ENCODE measurements at places on chromosomes 1 and 21.

- no peak for DNase-seq
Measured at GRCh38 chr1:241357366-241358340, 648 bp upstream of the RGS7 start.

DNA sequence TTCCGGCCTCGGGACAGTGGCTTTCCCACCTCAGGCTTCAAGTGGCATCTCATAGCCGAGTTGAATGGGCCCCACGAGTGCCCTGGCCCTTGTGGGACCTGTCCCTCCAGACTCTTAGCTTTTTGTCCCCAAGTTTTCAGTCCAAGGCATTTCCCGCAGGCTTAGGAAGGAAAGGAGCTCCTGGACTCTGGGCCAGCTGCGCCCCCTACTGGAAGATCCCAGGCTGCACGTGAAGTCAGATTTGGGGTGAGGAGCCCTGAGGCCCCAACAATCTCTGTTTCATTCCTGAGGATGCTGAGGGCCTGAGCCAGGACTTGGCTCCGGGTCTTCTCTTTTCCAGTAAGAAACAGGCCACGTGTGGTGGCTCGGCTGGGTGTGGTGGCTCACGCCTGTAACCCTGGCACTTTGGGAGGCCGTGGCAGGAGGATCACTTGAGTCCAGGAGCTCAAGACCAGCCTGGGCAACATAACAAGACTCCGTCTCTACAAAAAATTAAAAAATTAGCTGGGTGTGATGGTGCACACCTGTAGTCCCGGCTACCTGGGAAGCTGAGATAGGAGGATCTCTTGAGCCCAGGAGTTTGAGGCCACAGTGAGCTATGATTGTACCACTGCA, 67.4 kb downstream of the ARHGEF10L start:
- DNase-seq: peak; percentile 84

DNA sequence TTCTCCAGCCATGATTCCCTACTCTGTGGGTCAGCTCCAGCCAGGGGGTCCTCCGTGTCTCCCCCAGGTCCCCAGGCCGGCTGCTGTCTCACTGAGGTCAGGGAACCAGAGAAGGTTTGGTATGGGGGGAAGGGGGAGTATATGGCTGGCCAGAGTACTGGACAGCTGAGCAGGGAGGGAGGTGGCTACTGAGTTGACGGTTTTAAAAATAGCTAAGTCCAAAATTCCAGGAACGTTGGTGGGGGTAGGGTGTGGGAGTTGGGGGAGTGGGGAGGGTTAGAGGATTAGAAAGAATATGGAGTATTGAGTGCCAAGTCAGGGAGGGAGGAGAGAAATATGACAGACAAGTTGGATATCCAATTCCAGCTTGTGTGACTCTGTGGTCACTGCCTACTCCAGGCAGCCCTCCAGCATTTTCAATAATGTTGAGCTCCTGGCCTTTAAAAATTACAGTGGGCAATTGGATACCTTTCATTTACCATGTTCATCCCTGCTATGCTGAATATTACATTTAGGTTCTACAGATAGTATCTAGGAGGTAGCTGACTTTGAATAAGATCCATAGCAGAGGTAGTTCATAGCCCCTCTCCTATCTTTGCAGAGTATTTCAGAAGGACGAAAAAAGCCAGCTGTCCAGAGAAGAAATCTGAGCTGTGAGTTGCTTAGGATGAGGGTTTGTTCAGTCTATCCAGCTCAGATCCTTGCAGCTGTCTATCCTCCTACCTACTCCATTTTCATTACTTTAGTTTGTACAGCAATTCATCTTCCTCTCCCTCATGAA, at the start of gene HJV:
HJV (minus strand) TSS at position 114 of the 781 bp plus-strand sequence. CDS start 1,504 bp downstream, outside the sequence.
- no peak for DNase-seq

- no peak for DNase-seq
Measured at GRCh38 chr1:22739648-22740385, 29.2 kb downstream of the EPHB2 start.

- no peak for DNase-seq
Measured at GRCh38 chr1:91844862-91845528, 41.0 kb downstream of the TGFBR3 start.

GRCh38 chr1:81635816-81636215, 164.9 kb upstream of the ADGRL2 start:
- DNase-seq: no peak

GRCh38 chr1:234536741-234537140, 57.8 kb upstream of the TARBP1 start:
- no peak for DNase-seq

DNA sequence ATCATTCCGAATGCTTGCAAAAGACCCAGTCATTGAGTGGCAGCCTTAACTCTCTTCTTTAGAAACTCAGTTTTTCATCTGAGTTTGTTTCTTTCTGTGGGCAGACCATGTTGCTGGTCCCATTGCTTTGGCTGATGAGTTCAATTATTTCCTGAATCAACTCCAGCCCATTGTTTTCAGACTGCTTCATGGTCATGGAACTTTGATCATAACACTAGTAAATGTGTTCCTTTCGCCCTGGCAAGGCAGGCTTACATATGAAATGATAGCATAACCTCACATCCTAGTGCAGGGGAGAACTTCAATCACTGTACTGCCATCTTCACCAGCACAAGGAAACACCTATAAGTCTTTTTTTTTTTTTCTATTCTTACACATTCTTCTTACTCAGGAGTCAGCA, 50.0 kb upstream of the DUSP10 start:
- DNase-seq: no peak

DNA sequence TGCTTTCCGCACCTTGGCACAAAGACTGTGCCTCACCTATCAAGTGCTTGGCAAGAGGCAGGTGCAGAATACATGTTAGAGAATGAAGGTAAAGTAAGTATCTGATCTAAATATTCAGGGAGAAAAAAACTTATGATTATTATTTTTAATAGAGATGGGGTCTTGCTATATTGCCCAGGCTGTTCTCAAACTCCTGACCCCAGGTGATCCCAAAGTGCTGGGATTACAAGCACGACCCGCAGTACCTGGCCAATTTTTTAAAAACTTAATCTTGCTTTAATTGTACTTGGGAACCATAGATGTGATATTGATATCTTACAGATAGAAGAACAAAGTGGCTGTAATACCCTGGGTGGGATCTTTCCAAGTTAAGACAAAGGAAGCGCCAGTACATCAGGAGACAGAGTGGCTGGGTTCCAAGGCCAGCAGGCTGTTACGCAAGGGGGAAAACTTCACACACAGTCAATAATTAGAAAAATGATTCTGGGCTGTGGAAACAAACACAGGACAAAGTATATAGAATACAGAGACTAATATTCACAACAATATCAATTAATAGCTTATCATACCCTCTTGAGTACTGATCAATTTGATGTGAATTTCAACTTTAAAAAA, 58.6 kb upstream of the ATP1A1 start:
- DNase-seq: no peak

GRCh38 chr1:20411196-20411980, 74.6 kb downstream of the CAMK2N1 start:
- DNase-seq: no peak

DNA sequence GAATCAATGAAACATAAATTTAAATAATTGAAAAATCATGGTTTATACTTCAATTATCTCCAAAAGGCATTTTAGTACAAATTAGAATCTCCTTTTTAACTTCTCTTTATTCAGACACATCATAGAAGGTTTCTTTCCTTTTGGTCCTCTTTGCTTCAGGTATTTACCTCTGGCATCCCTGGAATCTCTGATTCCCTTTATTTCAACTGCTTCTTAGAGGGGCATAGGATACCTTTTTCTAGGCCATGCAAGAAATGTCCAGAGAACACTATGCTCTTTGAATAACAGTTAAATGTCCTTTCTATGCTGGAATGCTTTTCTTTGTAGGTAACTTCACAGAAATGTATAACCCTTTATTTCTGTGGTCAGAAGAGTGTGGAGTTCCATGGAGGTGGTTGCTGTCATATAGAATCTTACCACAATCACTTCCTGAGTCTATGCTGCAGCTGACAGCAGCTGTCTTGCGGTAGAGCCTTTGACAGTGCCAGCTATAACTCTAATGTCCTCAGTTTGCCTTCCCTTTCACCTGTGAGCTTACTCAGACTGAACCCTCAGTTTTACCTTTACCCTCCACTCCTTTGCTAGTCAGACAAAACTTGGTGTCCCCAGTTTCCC, 8.6 kb downstream of the LAMC2 start:
- DNase-seq: no peak

GRCh38 chr1:60759291-60759690, 323.1 kb upstream of the NFIA start:
- DNase-seq: no peak

GRCh38 chr1:199067483-199067882, 428.6 kb downstream of the PTPRC start:
- DNase-seq: no peak
